Thymus (tissue), 14 donors: ENCODE measurements at places on chromosomes 16 and 17.

- no peak for DNase-seq
- no peak overlapping the region for H3K27ac ChIP-seq
- H3K4me1 ChIP-seq = no peaks in the 10 kb centered on the region
- no peak overlapping the region for H3K4me3 ChIP-seq
- H3K36me3 ChIP-seq = no peaks in the 10 kb centered on the region
These were observed 6.8 kb upstream of the CYB5B start for GRCh38 chr16:69417520-69418199.

- no peak overlapping the region for H3K4me3 ChIP-seq
- no peaks in the 10 kb centered on the region for H3K27me3 ChIP-seq
- no peaks in the 10 kb centered on the region for H3K4me1 ChIP-seq
- no peak overlapping the region for H3K27ac ChIP-seq
- DNase-seq = no peak
These were observed 23.2 kb downstream of the USP43 start for GRCh38 chr17:9668517-9668916.

DNA sequence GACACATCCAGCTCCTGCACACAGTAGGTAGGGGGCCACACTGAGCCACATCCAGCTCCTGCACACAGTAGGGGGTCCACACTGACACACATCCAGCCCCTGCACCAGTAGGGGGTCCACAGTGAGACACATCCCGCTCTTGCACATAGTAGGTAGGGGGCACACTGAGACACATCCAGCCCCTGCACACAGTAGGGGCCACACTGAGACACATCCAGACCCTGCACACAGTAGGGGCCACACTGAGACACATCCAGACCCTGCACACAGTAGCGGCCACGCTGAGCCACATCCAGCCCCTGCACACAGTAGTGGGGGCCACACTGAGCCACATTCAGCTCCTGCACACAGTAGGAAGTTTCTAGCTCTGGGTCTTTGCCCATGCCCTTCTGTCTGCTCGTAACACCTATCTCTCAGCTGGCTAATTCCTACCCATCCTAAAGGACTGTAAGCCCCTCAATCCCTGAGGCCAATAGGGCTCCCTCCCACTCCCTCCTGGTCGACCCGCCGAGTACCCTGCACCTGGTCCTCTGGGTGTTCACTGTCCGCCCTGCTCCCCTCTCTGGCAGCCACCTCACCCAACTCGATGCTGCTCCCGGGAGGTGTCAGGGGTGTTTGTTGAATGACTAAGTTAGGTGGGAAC, 9.4 kb upstream of the ATP2A3 start:
- no peaks in the 10 kb centered on the region for H3K36me3 ChIP-seq
- peaks cover 16% of the 10 kb centered on the region for H3K27me3 ChIP-seq
- no peak overlapping the region for H3K4me3 ChIP-seq
- no peak for DNase-seq

DNA sequence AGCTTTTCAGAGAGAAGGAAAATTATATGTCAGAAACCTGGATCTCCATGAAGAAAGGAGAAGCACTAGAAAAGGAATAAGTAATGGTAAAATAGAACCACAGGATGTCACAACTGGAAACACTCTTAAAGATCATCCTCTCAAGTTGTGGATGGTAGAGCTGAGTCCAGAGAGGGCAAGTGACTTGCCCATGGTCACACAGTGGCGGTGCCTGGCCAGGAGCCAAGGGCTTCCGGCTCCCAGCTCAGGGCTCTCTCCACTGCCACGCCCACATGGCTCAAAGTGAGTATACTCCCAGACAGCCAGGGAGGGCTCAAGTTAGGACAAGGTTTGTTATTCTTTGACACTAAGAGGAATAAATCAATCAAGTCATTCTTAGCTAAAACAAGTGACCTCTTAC, 159.8 kb downstream of the COPRS start:
- DNase-seq = no peak
- no peak overlapping the region for H3K27ac ChIP-seq
- no peak overlapping the region for H3K4me3 ChIP-seq
- no peaks in the 10 kb centered on the region for H3K4me1 ChIP-seq

GRCh38 chr17:17129466-17129865, 76.7 kb downstream of the PLD6 start:
- no peak overlapping the region for H3K4me3 ChIP-seq
- H3K27me3 ChIP-seq = no peaks in the 10 kb centered on the region
- DNase-seq = no peak
- H3K27ac ChIP-seq = no peak overlapping the region
- peaks cover 22% of the 10 kb centered on the region for H3K4me1 ChIP-seq
- peaks cover 51% of the 10 kb centered on the region for H3K36me3 ChIP-seq

DNA sequence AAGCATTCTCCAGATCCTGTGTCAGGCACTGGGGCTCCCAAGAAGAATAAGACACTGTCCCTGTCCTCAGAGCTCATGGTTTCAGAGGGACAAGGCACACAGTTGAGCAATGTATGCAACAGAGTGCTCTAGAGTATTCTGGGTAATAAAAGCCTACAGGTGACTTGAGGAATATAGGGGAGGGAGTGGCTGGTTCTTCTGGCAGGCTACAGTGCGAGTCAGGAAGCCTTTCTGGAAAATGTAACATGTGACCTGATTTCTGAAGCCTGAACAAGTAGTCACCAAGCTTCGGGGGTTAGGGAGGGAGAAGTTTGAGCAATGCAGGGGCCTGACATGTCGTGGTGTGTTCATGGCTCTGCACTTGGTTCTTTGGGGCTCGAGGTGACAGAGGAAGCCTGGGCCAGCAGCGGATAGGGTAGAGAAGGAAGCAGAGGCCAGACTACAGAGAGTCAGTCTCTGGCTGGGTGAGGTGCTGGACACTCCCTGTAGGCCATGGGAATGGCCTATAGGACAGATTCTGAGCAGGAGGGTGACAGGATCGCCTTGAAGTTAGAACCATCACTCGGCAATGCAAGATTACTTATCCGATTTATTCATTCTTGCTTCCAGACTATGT, 16.0 kb upstream of the LRRC75A start:
- no peak for DNase-seq
- no peak overlapping the region for H3K4me3 ChIP-seq
- no peaks in the 10 kb centered on the region for H3K36me3 ChIP-seq
- H3K27ac ChIP-seq = no peak overlapping the region

- H3K4me3 ChIP-seq = no peak overlapping the region
- H3K27me3 ChIP-seq = peaks cover 13% of the 10 kb centered on the region
- H3K27ac ChIP-seq = no peak overlapping the region
- no peaks in the 10 kb centered on the region for H3K36me3 ChIP-seq
- H3K4me1 ChIP-seq = peaks cover 49% of the 10 kb centered on the region
These were observed 4.6 kb upstream of the STARD3 start for GRCh38 chr17:39632153-39632941.

DNA sequence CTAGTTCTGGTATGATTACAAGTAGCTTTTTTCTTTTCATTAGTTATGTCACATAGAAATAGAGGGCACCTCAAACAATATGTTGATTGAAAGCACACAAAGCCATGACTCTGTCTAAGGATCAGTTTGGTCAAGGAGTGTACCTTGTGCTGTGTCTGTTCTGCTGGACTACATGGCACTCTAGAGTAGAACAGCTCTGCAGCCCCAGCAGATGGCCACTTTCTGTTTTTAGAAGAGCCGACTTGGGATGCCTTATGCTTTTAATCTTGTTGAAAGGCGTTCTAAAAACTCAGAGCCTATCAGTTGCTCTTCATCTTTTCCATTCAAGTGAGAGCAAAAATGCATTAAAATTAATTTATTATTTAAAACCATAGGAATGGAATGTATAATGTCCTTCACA, 49.3 kb upstream of the CA10 start:
- no peak overlapping the region for H3K4me3 ChIP-seq
- H3K27me3 ChIP-seq = no peaks in the 10 kb centered on the region
- no peaks in the 10 kb centered on the region for H3K4me1 ChIP-seq
- no peak for DNase-seq
- H3K27ac ChIP-seq = no peak overlapping the region

DNA sequence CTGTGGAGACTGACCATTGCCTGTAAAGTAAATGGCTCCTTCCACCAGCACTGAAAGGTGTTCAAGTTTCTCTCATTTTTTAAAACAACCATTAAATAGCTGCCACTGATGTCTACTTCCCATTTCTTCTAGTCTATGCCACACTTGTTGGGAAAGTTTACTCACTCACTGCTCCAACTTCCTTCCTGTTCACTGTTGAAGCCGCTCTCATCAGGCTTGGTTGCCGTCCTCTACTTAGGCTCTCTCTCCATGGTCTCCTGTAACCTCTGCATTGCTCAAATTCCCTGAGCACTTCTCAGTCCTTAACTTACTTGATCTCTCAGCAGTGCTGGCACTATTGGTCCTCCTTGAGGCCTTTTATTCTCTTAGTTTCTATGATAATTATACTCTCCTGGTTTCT, 32.4 kb downstream of the SNX11 start:
- no peak for DNase-seq
- peaks cover 2% of the 10 kb centered on the region for H3K27me3 ChIP-seq
- no peak overlapping the region for H3K27ac ChIP-seq
- no peak overlapping the region for H3K4me3 ChIP-seq
- peaks cover 13% of the 10 kb centered on the region for H3K36me3 ChIP-seq
- H3K4me1 ChIP-seq = no peaks in the 10 kb centered on the region

- no peaks in the 10 kb centered on the region for H3K27me3 ChIP-seq
- no peak for DNase-seq
- no peak overlapping the region for H3K4me3 ChIP-seq
- peaks cover 9% of the 10 kb centered on the region for H3K36me3 ChIP-seq
- H3K27ac ChIP-seq = no peak overlapping the region
- H3K4me1 ChIP-seq = peaks cover 33% of the 10 kb centered on the region
These were observed 1.8 kb downstream of the NLRP1 start for GRCh38 chr17:5582209-5583185.

DNA sequence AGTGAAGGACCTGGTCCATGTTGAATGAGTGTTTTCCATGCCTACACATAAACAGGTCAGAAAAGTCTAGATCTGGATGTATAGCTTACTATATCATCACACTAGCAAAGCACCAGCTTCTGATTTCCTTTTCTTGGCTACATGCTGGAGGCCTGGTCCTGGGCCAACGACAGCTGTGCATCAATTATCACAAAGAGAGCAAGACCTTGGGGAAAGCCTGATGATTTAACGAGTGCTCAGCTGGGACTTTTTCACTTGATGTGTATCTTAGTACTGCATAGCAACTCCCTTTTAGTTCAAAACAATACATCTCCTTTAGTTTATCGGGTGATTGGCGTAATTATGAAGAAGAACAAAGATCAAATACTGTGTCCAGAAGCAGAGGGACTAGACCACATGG, 358.2 kb downstream of the KIF2B start:
- no peak overlapping the region for H3K4me3 ChIP-seq
- H3K27me3 ChIP-seq = no peaks in the 10 kb centered on the region
- no peaks in the 10 kb centered on the region for H3K4me1 ChIP-seq
- DNase-seq = no peak
- H3K36me3 ChIP-seq = no peaks in the 10 kb centered on the region
- H3K27ac ChIP-seq = peak overlapping the region; percentile 51

DNA sequence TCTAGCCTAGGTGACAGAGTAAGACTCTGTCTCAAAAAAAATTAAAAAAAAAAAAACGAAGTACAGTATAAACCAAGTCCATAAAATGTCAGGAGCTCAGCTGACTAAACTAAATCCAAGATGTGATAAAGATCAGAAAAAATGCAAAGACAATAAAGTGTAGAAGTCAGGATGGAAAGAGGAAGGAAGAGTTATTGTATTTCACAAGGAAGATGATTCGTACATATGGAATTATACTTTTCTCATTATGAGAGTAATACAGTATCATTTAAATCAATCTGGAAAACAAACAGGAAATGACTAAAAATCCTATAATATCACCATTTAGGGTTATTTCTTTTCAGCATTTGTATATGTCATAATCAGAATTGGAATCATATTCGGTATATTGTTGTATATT, 11.4 kb upstream of the APOH start:
- peaks cover 2% of the 10 kb centered on the region for H3K27me3 ChIP-seq
- no peaks in the 10 kb centered on the region for H3K4me1 ChIP-seq
- DNase-seq = no peak
- no peak overlapping the region for H3K4me3 ChIP-seq

- H3K27me3 ChIP-seq = peaks cover 7% of the 10 kb centered on the region
- no peak for DNase-seq
- H3K36me3 ChIP-seq = no peaks in the 10 kb centered on the region
These were observed 158.1 kb upstream of the SDK2 start for GRCh38 chr17:73802314-73802713.

GRCh38 chr16:72120026-72120425, 26.4 kb downstream of the DHX38 start:
- DNase-seq = no peak
- peaks cover 4% of the 10 kb centered on the region for H3K4me1 ChIP-seq
- H3K27me3 ChIP-seq = no peaks in the 10 kb centered on the region
- H3K36me3 ChIP-seq = no peaks in the 10 kb centered on the region
- no peak overlapping the region for H3K27ac ChIP-seq
